ENCODE measurements at places on chromosomes 11 and 22.

- no peak for DNase-seq
Observed at GRCh38 chr11:5596607-5597201, at the start of gene TRIM6. TRIM6 (plus strand) TSS chr11:5596637; CDS start chr11:5596898, 261 bp downstream.

- no peak for DNase-seq
Observed at GRCh38 chr11:120462825-120463224, 48.7 kb upstream of the GRIK4 start.

DNA sequence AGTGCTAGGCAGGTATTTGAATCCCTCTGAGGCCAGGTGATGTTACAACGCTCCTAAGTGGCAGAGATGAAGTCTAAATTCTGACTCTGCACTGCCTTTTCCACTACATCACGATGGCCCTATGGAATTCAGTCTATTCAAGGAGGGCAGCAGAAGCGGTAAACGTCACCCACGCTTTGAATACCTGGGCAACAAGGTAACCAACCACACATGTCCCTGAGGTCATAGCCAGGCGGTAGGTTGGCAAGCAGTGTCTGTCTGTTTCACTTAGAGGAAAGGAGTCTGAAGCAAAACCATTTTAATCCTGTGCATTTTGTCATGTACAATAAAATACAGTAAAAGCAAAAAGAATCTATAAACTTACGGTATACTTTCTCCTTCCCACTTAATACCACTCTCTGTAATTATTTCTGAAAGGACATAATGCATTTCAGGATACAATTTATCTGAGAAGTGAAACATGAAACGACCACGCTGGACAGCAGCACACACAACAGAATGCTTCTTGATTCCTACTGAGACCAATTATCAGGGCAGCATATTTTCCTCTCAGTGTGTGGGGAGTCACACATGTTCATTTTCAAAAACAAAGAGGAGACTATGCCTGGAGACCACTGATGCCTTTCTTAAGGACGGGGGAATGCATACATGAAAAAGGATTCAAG is 51.3 kb downstream of the PRDM10 start:
- DNase-seq: no peak

- DNase-seq: no peak
Observed at GRCh38 chr11:103548838-103549237, 439.6 kb downstream of the DYNC2H1 start.

GRCh38 chr11:86800076-86800959 is at the start of gene PRSS23:
PRSS23 (plus strand) TSS chr11:86800542; CDS start chr11:86807644, 7,102 bp downstream.
- no peak for DNase-seq

GRCh38 chr11:130024361-130024760 is 21.7 kb upstream of the PRDM10 start:
- no peak for DNase-seq

DNA sequence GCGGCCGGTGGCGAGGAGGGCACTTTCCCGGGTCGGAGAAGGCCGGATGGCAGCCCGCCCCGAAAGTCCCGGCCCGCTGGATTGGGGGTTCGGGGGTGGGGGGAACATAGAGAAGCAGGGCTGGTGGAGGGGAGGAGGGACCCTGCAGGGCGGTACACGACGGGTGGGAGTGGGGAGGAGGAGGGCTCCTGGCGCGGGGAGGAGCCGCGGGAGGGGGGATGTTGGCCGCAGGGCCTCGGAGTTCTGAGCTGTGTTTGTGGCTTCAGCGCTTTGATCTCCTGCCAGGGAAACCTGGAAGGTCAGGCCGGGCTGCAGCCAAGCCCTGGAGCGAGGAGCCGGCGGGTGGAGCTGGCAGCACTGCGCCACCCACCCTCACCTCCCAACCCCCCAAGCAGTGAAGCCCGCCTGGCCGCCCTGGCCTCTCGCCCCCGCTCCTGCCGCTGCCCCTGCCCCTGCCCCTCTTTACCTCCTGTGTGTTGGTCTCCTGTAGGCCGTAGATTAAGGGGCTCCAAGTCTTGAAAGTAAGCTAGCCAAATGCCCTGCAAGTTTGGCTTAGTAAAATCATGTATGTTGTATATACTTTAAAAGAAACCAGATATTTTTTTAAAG is 30.9 kb downstream of the C22orf31 start:
- DNase-seq: no peak

GRCh38 chr11:71251761-71252268 is 562 bp downstream of the SHANK2 start:
- DNase-seq: no peak

DNA sequence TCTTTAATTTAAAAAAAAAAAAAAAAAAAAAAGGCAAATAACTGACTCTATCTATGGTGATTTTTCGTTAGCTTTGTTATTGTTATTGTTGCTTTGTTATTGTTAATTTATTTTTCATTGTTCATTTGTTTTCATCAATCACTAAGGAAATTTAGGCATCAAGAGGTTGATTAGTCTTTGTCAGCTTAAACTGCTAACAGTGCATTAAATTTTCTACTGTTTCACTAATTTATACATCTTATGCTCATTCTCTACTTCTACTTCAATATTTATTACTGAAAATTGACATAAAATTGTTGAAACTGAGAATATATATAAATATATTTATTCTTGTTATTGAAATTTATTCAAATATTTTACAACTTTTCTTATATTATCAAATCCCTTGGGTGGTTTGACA is 24.0 kb downstream of the TBCEL start:
- DNase-seq: no peak
